ENCODE measurements at places on chromosomes 1 and 21.

DNA sequence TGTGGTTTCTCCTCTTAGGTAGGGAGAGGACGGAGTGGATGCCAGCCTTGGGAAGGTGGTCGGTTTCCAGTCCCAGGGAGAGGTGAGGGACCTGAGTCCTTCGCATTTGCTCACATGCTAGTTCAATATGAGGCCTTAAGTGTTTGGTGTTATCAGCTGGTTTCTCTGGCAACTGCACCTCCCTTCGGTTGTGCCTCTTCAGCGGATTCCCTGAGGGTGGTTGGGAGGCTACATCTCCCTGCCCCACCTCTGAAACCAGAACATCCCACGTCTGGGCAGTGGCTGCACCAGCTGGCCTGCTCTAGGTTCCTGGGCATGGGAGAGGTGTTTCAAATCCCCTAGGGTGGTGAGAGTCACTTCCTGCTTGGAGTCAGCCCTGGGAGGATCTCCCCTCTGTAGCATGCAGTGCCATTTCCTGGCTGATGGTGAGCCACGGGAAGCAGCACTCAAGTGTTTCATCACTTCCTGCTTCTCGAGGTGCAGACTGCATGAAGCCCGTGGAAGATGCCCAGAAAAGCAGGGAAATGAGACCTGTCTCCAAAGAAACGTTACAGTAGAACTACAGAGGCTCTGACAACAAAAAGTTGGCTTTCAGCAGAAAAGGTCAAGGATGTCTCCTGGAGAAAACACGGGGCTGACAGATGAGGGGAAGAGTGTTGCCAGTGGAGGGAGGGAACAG, 4.5 kb downstream of the TMEM125 start:
- no peak for DNase-seq

DNA sequence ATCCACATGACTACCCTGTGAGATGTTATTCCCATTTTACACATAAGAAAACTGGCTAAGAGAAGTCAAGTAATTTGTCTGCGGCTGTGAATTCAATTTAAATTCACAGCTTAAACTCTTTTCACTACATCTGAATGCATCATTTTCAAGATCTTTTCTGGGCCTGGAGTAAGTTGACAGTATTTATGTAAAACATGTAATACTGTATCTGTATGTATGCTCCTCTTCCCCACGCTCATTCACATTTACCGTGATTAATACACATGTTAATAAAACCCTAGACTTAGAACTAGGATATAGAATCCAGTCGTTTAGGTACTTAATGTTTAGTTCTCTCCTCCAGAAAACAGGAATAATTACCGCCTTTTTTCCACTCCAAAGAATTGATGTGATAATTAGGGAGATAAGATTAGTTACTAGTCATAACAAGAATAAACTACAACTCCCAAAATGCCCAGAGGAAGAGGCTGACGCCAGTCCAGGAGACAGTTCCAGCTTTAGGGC, 442 bp upstream of the PPP1R12B start:
- no peak for DNase-seq

GRCh38 chr1:7267493-7267892, 482.2 kb downstream of the CAMTA1 start:
- no peak for DNase-seq

GRCh38 chr1:205109269-205109668, 12.5 kb downstream of the RBBP5 start:
- no peak for DNase-seq

DNA sequence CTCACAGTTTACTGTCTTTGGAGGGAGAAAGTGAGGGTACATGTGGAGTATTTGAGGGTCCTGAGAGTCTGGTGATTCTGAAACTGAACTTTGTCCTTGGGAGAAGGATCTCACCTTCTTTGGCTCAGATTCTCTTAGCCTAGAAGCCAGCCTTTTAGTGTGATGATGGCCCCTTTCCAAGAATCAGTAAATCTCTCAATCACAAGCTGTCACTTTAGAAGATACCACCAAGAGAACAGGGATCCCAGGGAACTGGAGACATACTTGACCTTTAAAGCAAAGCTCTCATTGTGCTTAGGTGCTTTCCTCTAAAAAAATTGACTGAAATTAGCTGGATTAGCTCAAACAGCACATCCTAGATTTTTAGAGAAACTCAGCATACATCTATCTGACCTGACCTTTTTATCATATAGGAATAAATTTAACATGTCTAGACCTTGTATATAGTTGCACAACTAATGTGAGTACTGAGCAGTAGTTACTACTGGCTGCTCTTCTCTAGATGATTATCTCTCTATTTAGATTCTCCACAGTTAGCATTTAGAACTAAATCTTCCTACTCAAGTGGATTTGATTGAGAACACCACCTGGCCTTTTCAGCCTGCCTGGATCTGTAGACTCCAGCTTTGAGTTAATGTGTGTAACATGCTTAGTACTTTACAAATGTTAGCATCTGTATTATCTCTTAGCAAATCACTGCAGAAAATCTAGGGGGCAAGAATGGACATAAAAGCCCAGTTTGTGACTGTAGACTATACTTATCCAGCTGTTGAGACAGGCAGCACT, 157.7 kb downstream of the MAST2 start:
- DNase-seq: no peak

DNA sequence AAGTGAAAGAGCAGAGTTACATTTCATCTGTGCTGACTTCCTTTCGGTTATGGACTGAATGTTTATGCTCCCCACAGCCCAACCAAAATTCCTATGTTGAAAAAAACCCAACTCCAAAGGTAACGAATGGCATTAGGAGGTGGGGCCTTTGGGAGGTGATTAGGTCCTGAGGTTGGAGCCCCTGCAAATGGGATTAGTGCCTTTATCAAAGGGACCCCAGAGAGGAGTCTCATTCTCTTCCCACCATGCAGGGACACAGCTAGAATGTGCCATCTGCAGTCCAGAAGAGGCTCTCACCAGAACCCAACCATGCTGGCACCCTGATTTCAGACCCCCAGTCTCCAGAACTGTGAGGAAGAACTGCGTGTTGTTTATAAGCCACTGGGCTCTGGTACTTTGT, 199.3 kb downstream of the TOMM20 start:
- no peak for DNase-seq

DNA sequence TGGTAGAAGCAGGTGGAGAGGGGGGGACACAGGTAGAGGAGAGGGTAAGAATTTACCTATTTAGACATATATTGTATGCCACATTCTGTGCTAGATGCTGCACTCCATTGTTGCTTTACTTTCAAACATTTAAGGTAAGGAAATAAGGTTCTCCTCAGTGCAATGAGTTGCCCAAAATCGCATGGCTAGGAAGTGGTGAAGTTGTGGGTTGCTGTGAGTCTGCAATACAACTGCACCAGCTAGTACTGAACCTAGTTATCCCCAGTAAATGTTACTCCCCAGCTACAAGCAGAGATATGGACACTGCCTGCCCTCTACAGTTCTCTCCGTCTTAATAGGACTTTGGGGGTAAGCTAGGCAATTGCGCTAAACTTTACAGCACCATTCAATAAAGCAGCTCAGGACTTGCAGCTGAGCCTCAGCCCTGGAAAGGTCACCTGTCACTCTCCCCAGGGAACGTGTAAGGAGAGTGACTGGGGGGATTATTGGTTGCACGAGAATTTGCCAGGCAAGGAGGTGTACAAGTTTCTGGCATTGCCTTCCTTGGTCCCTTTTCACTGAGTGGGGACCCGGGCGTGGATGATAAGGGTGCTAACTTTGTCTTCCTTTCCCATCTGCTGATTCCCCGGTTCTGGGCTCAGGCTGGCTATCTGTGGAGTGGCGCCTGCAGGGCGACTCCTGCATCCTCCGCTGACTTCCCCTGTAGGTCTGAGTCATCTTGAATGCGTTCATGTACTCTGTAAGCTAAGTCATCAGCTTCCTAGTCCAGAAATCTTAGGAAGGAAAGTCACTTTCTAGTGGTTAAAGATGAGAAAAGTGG, 71.3 kb upstream of the CNTN2 start:
- no peak for DNase-seq

DNA sequence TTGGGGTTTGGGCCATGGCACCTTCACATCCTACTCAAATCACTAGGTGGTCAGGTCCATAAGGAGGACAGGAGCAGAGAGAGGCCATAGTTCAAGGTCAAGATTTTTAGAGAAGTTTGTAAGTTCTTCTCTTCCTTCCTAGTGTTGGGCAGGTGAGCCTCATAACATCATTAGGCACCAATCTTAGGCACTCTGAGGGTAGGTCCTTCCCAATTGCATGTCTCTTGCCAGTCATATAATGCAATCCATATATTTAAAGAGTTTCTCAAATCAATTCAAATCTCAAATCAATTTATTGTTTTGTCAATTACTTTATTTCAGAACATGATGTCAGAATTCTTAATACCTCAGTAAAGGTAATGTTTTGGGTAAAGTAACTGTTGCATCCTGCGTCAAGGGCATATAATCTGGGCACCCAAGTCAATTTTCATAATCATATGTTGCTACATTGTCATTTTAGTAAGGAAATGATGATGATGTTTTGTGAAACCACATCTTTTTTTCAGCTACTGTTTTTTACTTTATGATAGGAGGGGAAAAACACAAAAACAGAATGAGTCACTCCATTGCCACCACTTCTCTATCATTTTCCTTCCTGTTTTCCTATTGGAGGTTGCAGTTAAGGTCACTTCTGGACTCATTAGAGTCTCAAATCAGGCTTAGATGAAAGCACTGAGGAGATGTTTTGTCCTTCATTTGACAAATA, 122.7 kb downstream of the UCHL5 start:
- DNase-seq: no peak

DNA sequence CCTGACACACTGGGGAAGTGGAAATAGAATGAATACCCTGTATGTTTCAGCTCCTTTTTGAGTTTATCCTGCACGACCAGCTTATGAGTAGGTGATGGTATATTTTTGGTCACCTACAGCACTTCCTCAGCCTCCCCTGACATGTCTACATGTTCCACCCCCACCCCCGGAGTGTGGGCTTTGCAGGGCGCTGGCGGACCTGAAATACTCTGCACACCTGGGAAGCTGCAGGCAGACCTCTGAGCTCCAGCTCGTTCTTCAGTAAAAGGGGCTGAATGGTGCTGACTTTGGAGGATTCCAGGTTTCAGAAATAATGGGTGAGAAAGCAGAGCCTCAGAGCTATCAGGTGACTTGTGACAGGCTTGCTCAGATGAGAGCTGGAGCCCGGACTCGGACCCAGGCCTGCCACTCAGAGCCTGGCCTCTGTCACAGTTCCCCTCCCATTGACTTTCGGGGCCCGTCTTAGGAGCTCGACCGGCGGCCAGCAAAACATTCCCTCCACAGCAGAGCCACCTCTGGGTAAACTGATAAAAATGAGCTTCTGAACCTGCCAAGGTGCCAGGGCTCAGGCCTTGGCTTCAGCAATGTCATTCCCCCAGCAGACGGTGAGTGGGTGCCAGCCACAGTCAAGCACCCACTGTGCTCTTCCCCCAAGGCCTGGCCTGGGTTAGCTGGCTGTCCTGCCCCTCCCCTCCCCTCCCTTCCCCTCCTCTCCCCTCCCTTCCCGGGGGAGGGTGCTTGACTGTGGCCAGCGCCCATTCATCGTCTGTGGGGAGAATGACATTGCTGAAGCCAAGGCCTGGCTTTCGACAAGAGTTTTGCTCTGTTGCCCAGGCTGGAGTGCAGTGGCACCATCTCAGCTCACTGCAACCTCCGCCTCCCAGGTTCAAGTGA, 30.1 kb downstream of the DOP1B start:
- DNase-seq: no peak

DNA sequence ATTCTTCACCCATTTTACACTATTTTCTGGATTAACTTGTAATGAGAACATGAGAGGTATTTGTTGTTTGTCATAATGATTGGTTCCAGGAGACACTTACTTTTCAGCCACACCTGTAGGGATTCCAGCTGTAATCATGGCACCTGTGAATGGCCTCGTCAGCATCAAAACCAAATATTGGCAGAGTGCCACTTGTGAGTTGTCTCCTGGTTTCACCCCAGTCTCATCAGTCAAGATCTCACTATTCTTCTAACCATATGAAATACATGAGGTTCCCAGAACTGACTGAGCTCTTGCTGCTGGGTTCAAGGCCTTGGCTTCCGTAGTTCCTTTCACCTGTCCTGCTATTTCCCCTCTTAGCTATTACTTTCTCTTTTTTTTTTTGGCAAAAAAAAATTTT, 246.6 kb upstream of the ADGRL2 start:
- DNase-seq: no peak

- DNase-seq: no peak
Observed at GRCh38 chr1:170729225-170730002, 65.5 kb downstream of the PRRX1 start.

DNA sequence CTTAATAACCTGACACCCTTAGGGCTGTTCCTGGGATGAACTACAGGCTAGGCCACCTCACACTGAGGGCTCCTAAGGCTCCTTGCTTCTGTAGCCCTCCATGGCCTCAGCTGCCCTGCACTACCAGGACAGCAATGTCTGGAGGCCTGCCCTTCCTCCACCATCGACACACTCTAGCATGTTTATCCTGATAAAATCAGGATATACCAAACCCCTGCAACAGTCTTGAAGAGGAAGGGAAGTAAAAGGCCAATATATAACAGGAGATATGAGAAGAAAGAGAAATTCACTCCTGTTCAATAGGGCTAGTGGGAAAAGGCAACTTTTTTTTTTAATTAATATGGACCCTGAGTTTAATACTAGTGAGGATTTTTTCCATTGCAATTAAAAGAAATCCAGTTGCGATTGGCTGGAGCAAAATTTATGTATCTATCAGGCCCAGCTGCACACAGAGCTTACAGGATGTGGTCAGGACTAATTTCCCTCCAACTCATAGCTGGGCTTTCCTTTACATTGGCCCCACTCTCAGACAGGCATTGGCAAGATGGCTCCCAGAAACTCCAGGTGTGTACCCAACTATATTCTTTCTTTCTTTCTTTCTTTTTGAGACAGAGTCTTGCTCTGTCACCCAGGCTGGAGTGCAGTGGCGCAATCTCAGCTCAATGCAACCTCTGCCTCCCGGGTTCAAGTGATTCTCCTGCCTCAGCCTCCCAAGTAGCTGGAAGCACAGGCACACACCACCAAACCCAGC, 13.5 kb upstream of the ATP2B4 start:
- DNase-seq: no peak

DNA sequence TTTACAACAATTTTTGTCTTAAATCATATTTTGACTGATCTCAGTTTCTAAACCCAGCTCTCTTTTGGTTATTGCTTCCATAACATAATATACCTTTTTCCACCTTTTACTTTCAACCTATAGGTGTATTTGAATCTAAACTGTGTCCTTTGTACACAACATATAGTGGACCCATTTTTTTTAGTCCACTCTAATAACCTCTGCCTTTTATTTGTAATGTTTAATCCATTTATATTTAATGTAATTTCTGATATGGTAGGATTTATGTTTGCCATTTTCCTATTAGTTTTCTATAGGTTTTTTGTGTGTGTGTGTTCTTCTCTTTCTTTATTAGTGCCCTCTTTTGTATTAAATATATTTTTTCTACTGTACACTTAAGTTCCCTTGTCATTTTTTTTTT, 22.4 kb upstream of the SLAMF1 start:
- no peak for DNase-seq

DNA sequence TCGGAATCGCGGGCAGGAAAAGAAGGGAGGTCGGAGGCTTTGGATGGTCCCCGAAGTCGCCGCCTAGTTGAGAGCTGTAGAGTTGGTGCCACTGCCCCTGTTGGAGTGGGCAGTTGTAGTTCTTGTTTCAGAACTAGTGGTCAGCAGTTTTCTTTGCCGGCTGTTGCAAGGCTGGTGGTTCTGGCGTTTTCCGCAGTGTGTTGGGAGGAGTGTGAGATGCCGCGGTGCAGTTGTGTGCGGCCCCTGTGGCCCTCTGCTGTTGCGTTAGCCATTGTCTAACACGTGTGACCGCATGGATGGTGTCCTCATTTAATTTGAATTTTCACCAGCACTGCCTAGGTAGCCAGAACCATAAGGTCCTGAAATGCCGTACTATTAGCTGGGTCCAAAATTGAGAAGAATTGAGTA, 1.4 kb downstream of the ARF1 start:
- no peak for DNase-seq

- DNase-seq: no peak
Observed at GRCh38 chr1:234582681-234583301, 27.2 kb downstream of the IRF2BP2 start.

Data from stimulated activated CD8-positive, alpha-beta memory T cell treated with anti-CD3 and anti-CD28 coated beads, Interleukin-4, amount 100 ng/mL, for 1 hour (primary cell).